ENCODE measurements at places on chromosomes 1 and 21.
A peak's percentile ranks its signal among the peaks of the same experiment; 100 is the strongest.

DNA sequence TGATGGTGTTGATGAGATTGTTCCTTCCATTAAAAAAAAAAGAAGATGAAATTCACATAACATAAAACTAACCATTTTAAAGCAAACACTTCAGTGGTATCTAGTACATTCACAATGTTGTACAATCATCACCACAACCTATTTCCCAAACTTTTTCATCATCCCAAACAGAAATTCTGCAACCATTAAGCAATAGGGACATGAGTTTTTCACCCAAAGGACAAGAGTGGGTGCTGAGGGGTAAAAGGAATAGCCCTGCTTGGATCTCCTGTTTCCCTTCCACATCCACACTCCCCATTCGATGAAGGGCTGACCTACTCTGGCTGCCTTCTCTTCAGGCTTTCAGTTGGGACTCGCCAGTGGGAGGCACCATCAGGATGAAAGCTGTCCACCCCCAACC lies 59.3 kb downstream of the SLC9A1 start:
- DNase-seq, result no peak

GRCh38 chr1:39653546-39654031 lies 14.1 kb upstream of the HEYL start:
- peak; percentile 73 for DNase-seq

- no peak for DNase-seq
These were observed 32.1 kb downstream of the DYRK1A start for GRCh38 chr21:37398697-37399096.

- DNase-seq, result no peak
These were observed 136.3 kb downstream of the ACTL8 start for GRCh38 chr1:17891205-17892110.

- no peak for DNase-seq
These were observed 72.0 kb downstream of the GDAP2 start for GRCh38 chr1:117857418-117857817.

DNA sequence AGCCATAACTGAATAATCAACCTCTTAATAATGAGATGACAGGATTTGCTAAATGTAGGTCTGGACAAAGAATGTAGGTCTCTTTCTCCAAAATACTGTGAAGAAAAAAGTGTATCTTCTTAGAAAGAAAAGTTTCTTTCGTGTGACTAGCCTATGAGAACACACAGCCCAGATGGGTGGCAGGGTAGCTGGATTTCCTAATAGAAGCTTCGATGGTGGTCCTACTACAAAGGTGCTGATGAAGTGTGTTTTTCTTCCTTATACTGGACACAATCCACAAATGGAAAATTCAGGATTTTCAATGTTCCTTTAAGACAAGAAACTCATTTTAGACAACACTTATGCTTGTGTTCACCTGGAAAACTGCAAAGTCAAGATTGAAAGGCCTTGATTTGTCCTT lies 90.2 kb upstream of the ZNHIT6 start:
- DNase-seq, result no peak

- no peak for DNase-seq
These were observed 16.3 kb downstream of the BATF3 start for GRCh38 chr1:212683357-212683722.

DNA sequence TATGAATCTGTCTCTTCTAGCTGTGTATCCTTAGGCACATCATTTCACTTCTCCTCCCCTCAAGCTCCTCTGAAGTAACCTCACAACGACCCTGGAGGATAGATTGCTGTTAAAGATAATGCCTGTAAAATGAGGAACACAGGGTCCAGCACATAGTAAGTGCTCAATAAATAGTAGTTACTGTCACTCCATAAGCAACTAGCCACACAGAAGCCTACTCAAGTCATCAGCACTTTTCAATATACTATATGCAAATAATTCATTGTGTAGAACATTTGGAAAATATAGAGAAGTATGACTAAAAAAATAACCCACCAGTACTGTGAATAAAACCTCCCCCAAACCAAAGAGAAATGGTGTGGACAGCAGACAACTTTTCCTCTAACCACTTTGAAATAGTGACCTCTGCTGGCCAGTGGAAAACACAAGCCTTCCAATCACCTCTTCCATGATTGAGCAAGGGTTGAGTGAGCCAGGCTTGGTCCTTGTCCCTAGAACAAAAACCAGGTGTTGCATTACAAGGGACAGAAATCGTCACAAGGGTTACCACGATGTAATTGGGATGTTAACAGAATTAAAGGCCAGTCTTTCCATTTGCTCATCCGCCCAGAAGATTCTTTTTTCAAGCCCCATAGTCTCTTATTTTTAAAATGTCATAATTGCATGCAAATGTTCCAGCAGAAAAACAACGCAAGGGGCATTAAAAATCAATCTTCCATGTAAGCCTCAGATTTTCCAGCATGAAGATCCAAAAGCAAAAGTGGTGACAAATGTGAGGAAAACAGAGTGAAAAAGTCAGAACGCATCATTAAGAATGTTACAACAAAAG lies 15.7 kb upstream of the GLIS1 start:
- peak; percentile 7 for DNase-seq

- DNase-seq, result no peak
These were observed 89.3 kb downstream of the ROR1 start for GRCh38 chr1:63863145-63863544.

- DNase-seq, result no peak
These were observed 128.8 kb upstream of the COA6 start for GRCh38 chr1:234244482-234244881.

GRCh38 chr1:26003756-26004155 lies 5.9 kb upstream of the PAFAH2 start:
- no peak for DNase-seq

GRCh38 chr1:19547814-19548213 lies 62.5 kb upstream of the CAPZB start:
- DNase-seq, result no peak

DNA sequence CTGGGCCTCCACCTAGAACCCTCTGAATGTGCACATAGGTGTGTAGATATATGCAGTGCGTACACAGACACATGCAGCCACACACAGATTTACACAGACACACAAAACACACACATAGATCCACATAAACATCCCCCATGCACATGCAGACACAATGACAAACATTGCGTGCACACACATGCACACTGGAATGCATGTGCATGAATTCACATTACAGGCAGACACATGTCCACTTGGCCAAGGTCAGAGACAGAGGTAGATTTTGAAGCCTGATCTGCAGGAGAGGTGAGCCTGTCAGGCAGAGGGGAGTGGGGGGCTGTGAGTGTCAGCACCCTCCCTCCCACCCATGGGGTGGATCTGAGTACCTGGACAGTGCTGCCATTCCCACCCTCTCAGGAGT lies 338.5 kb downstream of the PTPRU start:
- DNase-seq, result no peak

DNA sequence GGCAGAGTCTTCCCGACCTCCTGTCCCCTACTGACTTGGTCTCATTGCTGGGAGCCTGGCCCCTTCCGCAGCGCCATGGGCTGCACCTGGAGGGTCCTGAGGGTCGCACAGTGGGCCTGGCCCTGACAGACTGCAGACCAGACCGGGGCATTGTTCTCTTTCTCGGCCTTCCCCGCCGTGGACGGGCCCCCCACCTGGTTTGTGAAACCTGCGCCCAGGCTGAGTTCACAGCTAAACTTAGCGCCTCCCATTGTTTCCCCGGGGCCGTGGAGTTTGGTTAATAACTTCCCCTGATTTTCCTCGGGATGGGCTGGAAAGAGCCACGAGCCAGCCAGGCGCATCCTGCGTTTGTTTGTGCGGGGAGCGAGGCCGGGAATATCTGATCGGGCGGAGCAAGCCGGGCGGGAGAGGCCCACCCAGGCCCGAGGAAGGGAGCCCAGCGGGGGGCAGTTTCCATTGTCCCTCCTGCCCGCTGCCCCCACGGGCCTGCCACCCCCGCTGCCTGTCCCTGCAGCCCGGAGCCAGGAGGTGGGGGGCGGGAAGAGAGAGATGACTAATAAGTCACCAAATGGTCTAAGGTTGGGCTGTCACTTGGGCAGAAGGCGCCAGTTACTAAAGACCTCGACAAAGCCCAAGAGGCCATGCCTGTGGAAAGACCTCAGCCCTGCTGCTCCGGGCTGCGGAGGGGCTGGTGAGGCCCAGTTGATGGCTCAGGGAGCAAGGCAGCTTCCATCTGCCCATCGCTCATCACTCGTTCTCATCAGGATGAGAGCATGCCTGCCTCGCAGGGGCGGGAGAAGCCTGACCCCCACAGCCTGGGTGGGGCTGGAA lies 39.0 kb upstream of the ARHGEF16 start:
- no peak for DNase-seq

DNA sequence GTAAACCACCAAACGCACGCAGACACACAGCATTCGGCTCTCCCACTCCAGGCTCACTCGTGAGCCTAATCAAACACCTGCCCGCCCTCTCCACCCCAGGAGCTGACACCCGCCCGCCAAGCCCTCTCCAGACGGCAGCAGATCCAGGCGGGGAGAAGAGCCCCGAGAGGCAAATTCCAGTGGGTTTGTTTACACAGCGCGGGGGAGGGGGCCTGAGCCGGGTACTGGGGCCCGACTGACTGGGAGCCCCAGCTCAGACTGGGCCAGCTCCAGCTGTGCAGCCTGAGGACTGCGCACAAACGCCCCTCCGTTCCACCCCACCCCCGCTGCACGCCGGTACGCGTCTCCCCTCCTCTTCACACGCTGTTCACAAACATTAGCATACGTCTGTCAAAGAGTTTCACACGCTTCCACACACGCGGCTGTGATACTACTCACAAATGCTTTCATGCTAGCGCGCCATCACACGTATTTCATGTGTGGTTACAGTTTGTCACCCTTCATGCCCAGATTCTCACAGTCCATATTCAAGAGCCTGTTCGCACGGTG lies 1.0 kb upstream of the EFNA1 start:
- no peak for DNase-seq

DNA sequence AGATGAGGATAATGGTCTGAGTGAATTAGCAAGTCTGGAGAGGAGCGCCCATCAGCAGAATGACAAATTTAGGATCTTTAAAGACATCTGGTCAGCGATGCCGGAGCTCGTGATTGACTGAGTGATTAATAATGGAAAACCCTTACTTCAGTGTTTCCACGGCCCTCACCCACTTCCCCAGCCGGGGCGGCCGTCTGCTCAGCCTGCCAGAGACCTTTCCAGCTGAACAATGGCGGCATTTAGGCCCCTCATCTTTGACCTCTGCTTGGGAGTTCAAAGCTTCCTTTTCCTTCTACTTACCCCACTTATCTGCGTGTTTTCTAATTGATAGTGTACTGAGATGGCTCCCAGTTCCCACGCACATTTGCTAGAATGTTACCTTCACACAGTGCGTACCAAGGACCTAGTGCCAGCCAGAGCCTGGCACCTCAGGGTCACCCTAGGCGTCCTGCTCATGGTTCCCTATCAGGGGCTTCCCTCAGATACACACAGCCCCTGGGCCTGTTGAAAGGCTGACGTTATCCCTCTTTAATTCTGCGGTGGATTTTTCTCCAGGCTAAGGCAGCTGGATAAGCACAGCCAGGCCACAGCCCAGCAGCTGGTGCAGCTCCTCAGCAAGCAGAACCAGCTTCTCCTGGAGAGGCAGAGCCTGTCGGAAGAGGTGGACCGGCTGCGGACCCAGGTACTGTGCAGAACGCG lies 232.8 kb downstream of the SDCCAG8 start:
- DNase-seq, result no peak

GRCh38 chr1:25544243-25544764 lies 898 bp downstream of the LDLRAP1 start:
- no peak for DNase-seq

- DNase-seq, result no peak
These were observed 27.8 kb upstream of the EPS8L3 start for GRCh38 chr1:109791495-109792043.

DNA sequence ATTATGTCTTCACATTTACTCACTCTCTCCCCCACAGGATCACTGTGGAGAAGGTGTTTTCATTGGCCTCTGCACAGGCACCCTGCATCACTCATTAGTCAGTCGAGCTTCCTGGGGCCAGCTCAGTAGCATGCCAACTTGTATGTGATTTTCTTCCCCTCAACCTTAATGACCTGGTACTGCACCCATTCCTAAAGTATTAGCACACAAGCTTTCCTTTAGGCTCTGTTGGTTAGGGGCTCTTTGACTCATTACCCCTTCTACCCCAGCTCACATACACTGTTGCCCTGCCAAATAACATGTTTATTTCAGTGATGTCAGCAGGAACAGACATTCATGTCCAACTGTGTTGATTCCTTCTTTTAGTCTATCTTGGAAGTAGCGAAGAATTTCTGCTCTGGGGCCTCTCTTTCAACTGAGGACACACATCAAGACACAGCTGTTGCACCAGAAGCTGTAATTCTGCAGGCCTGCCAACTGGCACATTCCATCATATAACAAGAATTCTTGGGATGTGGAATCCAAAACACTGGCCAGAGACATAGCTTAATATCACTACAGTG lies 603.5 kb upstream of the ADAMTS5 start:
- DNase-seq, result no peak

DNA sequence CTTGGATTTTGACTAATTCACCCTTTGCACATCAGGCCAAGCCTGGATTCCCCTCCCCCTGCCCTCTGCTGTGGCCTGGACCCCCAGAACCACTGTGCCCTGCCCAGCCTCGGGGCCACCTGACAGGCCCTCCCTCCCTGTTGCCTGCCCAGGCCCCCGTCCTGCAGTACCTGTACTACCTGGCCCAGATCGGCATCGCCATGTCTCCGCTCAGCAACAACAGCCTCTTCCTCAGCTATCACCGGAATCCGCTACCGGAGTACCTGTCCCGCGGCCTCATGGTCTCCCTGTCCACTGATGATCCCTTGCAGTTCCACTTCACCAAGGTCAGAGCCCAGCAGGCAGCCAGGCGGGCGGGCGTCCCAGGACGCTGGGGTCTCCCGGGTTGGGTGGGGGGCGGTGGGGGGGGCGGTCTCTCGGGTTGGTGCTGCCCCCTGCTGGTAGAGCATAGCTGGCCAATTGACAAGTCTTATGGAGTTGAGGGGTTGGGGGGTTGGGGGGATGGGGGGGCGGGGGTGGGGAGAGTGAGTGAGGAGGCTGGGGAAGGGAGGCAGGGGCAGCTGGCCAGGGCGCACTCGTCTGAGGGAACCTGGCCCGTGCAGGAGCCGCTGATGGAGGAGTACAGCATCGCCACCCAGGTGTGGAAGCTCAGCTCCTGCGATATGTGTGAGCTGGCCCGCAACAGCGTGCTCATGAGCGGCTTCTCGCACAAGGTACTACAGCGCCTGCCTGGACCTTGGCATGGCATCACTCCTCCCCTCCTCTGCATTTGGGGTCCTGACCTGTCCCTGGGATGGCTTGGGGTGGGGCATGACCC lies 10.7 kb downstream of the AMPD2 start:
- DNase-seq, result peak; percentile 37

GRCh38 chr1:37399205-37399604 lies 75.2 kb upstream of the ZC3H12A start:
- DNase-seq, result no peak

- no peak for DNase-seq
These were observed 218.7 kb upstream of the COA6 start for GRCh38 chr1:234154320-234155251.

GRCh38 chr1:235330918-235331285 lies 2.5 kb downstream of the GGPS1 start:
- no peak for DNase-seq

All from stimulated activated CD4-positive, alpha-beta T cell treated with anti-CD3 and anti-CD28 coated beads, Interleukin-1b, Interleukin-23, amount 100 ng/mL, for 4 hours (primary cell).